ENCODE measurements at places on chromosomes 2 and 18.
A peak's percentile ranks its signal among the peaks of the same experiment; 100 is the strongest.

GRCh38 chr2:203621981-203622515 lies 84.4 kb upstream of the CD28 start:
- no peak for DNase-seq

GRCh38 chr18:23545247-23545789 lies 41.0 kb downstream of the NPC1 start:
- DNase-seq: no peak

GRCh38 chr2:84807063-84807485 lies 73.8 kb downstream of the TRABD2A start:
- DNase-seq: no peak

DNA sequence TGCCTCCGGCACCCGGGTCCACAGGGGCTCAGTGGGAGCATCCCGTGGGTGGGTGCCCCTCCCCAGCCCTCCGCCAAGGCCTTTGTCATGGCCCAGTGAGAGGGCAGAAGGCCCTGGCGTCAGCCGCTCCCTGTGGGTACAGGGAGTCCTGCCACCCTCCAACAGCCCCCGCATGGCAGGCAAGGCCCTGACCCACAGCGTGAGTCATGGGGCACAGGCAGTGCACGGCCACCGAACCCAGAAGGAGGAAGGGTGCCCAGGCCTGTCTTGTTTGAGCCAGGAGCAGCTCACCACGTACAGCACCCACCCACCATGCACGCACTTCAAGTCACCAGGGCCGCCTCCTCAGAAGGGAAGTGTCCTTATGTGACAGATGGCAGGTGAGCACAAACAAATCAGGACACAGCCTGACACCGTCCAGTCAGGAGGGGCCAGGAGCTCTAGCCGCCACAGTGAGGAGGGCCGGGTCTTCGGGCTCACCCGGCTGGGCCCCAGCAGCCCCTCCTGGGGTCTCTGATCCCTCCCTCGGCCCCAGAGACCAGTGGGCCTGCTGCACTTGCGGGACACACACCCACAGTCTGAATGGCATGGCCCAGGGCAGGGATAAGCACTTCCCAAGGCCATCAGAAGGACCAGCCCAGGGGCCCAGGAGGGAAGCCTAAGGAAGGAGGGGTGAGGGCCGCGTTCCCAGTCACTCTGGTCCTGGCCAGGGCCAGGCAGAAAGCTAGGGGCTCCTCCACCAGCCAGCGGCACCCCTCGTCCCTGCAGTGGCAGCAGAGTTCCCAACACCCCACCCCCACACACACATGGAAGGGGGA lies 25.8 kb downstream of the BIN1 start:
- peak; percentile 55 for DNase-seq

DNA sequence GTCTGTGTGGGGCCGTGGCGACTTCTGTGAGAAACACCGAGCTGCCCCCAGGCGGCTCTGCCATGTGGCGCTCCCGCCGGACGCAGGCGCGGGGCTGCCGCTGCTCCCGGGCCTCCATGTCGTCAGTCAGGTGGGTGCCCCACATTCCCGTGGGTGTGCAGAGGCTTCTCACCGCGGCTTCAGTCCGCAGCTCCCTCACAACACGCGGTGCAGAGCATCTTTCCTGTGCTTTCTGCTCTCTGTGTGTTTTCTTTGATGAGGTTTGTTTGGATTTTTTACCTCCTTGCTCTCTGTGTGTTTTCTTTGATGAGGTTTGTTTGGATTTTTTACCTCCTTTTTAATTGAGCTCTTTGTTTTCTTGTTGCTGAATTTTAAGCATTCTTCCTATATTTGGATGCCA lies 13.0 kb downstream of the AQP12A start:
- DNase-seq: no peak

GRCh38 chr2:48272199-48272598 lies 257.8 kb upstream of the STON1 start:
- no peak for DNase-seq
